ENCODE measurements at places on chromosomes 16 and 17. TPM values are rescaled to one million over a fixed set of nuclear protein-coding genes. Genes with fewer than 3 reads are reported as not detected.

DNA sequence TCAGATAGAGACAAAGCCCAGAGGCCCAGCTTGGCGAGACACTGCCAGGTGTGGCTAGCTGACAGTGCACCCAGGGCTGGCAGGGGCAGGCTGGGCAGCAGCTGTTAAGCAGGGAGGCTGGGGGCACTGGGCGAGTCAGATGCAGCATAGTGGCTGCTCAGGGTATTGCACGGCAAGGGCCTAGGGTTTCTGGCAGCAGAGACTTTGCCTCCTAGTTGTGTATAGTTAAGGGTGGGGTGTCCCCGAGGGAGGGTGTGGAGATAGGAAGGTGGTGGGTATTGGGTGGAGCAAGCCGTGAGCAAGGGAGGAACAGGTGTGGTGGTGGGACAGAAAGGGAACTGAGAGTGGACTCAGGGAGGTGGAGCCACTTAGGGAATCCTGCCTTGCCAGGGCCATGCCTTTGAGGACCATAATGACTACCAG is 66.0 kb downstream of the SMPD3 start:
- DNase-seq: no peak

DNA sequence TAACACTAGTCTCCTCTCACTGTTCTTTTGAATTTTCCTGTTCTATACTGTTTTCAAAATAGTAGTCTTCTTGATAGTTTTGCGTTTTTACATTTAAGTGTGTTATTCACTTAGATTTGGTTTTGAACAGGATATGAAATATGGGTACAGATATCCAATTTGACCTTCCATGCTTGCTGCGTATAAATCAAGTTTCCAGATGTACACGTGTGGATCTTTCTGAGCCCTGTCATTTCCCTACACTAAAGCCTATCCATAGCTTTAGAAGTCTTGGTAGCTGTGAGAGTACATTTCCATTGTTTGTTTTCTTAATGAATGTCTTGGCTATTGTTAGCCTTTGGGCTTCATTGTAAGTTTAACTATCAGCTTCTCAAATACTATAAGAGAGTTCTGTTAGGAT is 20.4 kb downstream of the CYLD start:
- no peak for DNase-seq

GRCh38 chr17:79520167-79521165 is 90.4 kb downstream of the RBFOX3 start:
- no peak for DNase-seq

DNA sequence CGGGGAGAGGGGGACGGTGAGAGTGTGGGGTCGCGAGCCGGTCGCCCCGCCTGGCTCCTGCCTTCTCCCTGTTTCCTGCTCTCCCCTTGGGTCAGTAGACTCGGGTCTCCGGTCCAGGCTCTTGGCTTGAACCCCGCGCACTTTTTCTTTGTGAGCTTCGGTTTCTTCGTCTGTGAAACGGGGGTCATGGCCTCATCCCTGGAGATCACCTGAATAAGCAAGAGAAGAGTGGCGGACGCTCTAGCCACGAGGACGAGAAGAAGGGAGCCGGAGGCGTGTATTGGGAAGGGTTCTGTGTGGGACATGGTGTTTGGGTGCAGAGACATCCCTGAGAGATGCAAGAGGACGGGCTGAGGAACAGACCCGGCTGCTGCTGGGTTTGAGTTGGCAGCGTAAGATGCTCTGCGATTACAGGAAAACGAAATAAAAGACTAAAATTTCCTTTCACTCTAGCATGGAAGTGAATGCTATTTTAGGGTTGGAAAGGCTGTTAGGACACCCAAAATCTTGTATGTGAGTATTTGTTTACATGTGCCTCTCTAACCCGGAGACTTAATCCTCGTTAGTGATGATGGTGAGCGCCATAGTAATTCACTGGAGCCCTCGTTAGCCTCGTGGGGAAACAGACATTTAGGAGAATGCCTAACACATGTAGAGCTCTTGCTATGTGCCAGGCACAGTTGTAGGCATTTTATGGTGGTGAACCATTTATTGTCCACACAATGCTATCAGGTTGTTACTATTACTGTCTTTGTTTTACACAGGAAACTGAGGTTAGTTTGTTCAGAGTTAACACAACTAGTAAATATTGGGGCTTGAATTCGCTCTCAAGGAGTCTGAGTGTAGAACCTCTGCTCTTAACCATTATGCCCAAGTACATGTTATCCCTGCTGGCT is 646 bp downstream of the KIF22 start:
- DNase-seq: no peak

DNA sequence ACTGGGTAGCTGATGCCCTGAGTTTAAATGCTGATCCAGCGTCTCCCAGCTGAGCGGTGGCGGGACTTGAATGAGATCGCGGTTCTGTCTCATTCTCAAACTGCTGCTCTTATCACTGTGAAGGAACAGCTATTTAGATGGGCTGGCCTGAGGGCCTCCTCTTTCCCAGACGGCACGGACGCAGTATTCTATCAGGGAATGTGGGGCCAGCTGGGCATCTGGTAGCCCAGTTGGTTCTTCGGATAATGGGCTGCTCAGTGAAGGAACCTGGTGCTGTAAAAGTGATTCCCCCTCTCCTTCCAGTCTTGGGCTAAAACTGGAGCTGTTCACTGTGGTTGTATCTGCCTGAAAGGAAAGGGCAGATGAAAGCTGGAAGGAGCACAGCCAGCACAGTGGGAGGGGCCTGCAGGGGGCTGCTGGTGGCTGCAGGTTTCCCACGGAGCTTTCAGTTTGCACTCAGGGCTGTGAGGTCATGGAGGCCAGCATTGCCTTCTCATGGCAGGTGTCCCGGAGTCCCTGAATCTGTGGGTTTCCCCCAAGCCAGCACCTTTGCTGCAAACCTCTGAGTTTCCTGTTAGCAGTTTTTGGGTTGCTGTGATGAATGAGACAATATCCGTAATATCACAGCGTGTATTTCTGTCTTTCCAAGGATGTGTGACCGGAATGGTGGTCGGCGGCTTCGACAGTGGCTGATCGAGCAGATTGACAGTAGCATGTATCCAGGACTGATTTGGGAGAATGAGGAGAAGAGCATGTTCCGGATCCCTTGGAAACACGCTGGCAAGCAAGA is 3.6 kb downstream of the IRF8 start:
- no peak for DNase-seq

DNA sequence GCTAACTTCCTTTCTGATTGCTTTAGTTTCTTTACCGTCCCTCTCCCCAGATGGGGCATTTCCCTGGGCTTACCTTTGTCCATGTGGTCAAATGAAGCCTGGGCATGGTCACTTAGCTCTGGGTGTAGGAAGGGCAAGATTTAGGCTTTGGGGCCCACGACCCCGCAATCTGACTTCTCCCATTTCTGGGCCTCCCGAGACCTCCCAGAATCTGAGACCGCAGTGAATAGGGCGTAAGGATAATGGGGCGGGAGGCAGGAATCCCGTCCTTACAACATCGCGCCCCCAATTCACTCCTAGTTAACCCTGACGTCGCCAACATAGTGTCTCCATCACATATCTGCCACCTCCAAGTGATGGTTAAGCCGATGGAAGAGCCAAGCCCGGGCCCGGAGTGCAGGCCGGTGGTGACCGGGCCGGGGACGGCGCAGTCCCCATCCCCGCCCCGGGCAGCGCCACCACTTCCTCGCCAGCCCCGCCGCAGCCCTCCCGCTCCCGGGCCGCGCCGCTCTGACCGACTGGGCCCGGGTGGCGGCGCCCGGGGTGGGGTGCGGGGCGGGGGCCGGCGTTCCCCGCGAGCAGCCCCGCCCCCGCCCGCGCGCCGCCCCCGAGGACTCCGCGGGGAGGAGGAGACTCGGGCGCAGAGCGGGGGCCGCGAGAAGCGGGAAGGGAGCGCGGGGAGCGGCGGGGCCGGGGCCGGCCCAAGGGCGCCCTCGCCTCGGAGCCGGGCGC is at the start of gene RHBDL3:
TSS of gene RHBDL3 (plus strand) at position 641 of the 732 bp plus-strand sequence. CDS start 358 bp downstream, outside the sequence.
- DNase-seq: no peak

GRCh38 chr16:85211271-85211801 is 99.1 kb upstream of the CIBAR2 start:
- no peak for DNase-seq

DNA sequence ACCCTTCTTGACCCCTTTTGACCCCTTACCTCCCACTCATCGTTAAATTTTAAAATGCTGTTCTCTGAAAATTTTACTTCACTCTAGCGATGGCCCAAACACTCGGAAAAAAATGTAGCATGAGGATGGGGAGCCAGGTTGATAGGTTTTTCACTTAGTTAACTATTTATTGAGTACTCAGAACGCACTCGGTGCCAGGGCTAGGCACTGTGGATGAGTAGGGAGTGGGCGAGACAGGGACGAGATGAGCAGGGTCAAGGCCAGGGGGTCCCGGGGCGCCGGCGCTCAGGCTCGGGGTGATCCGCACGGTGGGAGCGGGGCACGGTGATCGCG is 392 bp downstream of the ZSCAN32 start:
- DNase-seq: no peak

DNA sequence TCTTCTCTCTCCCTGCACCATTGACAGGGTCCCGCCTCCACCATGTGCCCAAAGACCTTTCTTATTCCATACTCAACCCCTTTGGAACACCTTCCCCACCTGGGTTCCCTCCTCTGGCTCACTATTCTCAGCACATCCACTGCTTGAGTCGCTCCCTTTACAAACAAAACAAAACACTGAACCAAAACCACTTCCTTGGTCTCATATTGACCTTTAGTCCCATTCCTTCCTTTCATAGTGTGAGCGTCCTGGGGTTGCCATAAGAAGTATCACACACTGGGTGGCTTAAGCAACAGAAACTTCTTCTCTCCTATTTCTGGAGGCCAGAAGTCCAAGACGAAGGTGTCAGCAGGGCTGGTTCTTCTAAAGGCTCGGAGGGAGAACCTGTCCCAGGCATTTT is 6.1 kb upstream of the TNRC6C start:
- no peak for DNase-seq

DNA sequence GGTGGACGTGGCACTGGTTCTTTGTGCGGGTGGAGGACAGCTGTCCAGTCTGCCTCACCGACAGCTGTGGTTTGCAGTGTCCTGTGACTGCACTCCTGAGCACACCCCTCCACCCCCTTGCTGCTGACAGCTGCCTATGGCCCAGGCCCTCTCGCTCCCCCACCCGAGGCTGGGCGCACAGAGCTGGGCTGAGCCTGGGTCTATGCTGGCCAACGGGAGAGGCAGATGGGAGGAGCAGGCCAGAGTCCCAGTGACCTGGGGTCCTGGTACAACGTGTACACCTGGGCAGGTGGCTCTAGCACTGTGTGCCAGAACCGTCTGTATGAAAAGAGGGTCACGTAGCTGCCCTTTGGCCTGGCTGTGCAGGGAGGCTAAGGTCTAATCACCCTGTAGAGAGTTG is 30.5 kb downstream of the BAIAP2 start:
- DNase-seq: no peak

- no peak for DNase-seq
These were observed 647 bp downstream of the PRSS8 start for GRCh38 chr16:31134625-31135534.

DNA sequence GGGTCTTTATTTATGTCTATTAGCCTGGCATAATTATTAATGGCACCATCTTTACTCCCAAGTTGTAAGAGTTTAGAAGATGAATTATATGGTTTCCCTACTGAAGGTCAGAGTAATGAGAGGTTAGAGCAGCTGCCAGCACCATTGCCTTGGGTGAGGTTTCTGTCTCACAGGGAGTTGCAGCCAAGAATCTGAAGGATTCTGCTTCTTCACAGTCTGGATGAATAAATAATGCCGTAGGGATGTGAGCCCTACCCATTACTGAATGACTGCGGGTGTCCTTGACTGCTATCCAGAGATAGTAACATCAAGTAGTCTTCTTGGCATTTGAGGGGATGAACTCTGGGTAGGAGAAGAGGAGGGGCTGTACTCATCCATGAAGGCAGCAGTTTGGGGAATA is 52.8 kb upstream of the SMIM36 start:
- no peak for DNase-seq

- DNase-seq: no peak
These were observed 8.9 kb upstream of the DNAJA2 start for GRCh38 chr16:46982335-46982734.

GRCh38 chr17:30323895-30324319 is 9.9 kb downstream of the TMIGD1 start:
- no peak for DNase-seq

DNA sequence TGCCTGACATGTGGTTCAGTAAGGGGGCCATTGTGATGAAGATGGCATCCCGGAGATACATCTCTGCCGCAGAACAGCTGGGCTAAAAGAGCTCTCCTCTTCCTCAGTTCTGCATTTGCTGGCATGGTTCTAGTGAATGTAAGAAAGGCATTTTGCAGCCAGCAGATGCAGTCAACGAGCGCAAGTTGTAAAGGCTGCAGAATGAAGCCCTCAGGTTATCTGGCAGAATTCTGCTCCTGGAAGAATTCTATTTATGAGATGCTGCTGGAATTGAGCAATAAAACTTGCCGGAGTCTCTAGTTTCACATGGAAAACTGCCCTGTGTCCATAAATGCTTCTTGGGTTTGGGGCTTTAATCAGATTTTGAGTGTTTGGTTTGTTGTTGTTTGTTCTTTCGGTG is 176.8 kb upstream of the HSBP1 start:
- no peak for DNase-seq

- no peak for DNase-seq
These were observed 11.0 kb upstream of the XYLT1 start for GRCh38 chr16:17481736-17482135.

GRCh38 chr16:57667526-57668262 is 412 bp upstream of the ADGRG3 start:
- DNase-seq: peak; percentile 91

- peak; percentile 83 for DNase-seq
These were observed 9.9 kb upstream of the RAP1GAP2 start for GRCh38 chr17:2786176-2786881.

DNA sequence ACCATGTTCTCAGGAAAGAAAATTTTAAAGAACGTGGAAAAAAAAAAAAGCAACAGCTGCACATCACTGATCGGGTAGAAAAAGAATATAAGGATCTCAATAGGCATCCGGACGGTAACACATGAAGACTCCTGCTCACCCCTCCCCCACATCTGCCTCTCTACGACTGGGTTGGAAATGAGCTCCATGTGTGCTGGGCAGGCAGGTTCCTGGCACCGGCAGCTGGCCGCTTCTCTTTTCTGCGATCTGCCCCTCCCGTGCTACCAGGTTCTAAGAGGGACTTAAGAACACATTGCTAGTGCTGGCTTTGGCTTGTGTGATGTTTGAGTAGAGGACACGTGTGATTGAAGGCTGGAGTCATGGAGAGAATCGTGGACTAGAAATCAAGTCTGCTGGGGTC is 115.5 kb downstream of the AATF start:
- DNase-seq: no peak

GRCh38 chr17:36877771-36878170 is 59.5 kb upstream of the LHX1 start:
- DNase-seq: no peak

GRCh38 chr16:77723108-77723514 is 797 bp downstream of the NUDT7 start:
- no peak for DNase-seq

The DYNLRB2 gene
- polyA plus RNA-seq: not detected

The NMT1 gene
- polyA plus RNA-seq: 75.7 TPM

The KRT40 gene
- polyA plus RNA-seq: not detected

The PNMT gene
- 0.25 TPM for polyA plus RNA-seq

The PTX4 gene
- not detected for polyA plus RNA-seq

The TGFB1I1 gene
- polyA plus RNA-seq: 2.9 TPM

The CD19 gene
- 1.2 TPM for polyA plus RNA-seq

The RHBDL1 gene
- 3.8 TPM for polyA plus RNA-seq

The KRTAP4-4 gene
- polyA plus RNA-seq: not detected

The ATAD5 gene
- 1.1 TPM for polyA plus RNA-seq

Measured in HepG2 (cell line).